ENCODE measurements at places on chromosomes 6 and 20.

DNA sequence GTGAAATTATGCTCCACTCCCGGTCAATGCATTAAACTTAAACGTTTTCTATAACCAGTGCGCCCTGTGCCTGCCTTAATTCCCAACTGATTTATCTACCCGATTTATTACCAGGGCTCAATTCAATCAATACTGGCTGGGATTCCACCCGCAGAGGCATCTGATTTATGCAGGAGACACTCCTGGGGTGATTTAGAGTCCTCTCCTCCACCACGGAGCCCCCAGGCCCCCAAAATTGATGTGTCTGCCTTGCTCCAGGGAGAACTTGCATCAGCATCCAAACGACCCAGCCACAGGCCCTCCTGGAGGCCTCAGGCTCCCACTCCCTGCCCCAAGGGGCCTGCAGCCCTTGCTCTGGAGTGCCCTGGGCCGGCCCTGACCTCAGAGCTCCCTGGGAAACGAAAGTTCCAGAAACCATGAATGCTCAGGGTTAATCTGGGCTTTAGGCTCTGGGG, 29.5 kb downstream of the ANKRD60 start:
- DNase-seq, result no peak

DNA sequence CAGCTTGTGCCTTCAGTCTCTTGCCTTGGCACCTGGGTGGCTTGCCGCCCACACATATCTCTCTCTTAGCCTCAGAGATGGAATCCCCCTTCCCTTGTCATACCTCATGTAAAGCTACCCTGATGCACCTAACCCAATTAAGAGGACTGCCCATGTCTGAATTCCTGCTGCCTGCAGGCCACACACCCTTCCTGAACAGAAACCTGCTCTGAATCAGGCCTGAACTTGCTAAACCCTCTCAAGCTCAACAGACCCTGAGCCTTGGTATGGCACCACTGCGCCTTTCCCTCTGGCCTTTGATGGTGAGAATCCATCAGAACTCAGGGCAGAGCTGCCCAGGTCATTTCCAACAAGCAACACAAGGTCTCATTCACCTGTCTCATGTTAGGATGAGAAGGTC, 5.2 kb downstream of the RAET1G start:
- no peak for DNase-seq

DNA sequence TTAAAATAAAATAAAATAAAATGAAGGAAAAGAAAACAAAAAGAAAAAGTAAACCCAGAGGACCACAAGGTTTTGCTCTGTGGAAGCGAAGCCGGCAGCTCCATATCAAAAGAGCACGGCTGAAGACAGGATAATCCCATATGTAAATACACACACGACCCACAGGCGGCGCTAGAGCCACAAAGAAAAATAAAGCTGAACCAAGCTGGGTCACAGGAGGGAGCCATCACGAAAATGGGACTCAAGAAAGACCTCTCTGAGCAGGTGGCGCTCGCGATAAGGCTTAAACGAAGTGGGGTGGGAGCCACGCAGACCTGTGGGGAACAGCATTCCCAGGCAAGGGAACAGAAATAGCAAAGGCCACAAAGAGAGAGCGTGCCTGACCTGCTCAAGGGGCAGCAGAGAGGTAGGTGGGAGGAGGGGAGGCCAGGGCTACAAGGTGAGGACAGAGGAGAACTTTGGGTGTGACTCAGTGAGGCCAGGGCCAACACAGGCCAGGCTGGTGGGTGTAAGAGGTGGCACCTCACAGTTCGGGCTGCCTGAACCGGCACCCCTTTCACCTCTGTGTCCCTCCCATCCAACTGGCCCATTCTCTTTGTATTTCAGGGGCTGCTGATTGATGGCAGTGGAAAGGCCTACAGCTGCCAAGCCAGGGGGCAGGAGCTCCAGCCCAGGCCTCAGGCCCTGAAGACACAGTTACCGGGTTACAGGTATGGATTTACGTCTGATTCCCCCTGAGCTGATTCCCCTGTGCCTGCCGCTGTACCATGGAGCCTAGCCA, 26.0 kb downstream of the PTGIS start:
- peak; percentile 50 for DNase-seq

GRCh38 chr20:59455402-59456341, 148.7 kb upstream of the PHACTR3 start:
- DNase-seq, result peak; percentile 63

DNA sequence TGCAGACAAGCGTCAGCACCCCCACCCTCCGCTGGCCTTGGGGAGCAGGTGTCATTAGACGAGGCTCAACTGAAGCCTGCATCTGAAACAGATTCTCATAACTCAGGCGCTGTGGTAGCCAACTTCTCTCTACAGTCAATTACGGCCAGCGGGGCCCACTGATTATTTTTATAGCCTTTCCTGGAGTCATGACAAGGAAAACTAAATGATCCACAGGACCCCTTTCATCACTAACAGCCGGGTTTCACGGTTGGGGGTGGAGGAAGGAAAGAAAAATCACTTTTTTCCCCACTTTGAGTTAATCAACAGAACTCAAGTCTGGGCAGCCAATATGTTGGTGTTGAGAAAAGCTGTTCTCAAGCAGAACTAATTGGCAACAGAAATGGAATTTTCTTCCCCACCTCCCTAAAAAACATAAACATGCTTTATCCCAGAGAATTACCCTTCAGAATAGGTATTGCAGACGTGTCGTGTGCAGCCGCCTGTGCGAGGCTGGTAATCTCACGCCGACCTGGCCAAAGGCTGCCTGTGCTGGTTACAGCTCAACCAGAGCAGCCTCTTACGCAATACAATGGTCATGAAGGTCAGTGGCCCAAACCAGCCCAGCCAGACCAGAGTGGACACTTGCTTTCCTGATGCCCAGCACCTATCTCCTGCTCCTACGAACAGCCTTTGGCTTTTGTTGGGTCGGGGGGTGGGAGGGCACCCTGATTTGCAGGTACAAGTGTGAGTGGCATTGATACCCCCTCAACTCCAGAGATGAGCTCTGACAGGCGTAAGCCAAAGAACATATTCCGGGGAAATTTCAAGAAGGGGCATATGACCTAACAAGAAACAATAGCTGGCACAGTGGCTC, 11.0 kb downstream of the RIPOR3 start:
- DNase-seq, result no peak

DNA sequence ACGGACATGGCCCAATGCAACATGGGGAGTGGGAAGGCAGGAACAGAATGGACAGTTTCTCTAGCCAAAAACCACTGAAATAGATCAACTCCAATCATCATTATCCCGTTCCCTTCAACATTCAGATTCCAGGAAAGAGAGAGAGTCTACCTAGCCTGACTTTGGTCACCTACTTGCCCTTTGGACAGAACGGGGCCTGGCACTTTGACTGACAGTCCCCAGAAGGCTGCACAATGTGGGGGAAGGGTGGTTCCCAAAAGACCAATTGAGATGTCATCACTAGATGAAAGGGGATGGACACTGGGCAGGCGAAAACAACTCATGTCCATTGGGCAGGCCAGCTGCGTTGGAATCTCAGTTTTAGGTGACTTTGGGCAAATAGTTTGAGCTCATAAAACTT, 15.0 kb upstream of the KIF16B start:
- DNase-seq, result no peak

GRCh38 chr6:47669684-47670513, 28.5 kb upstream of the ADGRF4 start:
- no peak for DNase-seq

DNA sequence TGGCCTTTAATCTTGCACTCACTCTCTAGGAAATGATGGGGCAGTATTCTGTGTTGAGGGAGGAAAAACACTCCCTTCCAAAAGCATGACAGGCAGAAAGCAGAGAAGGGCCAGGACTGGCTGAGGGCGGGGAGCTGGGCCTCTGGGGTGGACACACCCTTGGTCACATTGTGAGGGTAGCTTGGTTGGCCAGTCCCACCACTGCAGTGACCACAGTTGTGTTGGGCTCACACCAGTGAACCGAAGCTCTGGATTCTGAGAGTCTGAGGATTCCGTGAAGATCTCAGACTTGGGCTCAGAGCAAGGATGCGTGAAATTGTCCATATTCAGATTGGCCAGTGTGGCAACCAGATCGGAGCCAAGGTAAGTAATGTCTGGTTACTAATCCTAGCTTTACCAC, at the start of gene TUBB1:
Gene TUBB1, plus strand, starts transcription at position 213 of the 400 bp plus-strand sequence. Its CDS starts 94 bp downstream, at position 307.
- no peak for DNase-seq

DNA sequence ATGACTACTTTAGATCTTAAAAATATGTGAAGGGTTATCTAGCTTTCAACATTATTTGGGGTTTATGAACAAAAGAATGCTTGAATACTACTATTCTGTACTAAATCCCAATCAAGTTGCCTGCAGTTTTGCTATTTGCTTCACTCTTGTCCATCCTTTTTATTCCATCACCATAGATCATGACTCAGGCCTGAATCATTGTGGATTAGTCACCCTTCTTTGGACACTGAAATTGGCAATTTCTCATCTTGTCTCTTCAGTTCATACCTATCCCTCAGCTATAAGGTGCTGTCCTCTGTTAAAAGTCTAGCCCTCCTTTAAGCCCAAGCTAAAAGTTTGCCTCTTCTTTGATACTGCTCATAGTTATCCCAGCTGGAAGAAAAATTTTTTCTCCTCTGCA, 199.1 kb downstream of the CENPW start:
- no peak for DNase-seq

- DNase-seq, result no peak
These were observed 333.3 kb upstream of the ZFP64 start for GRCh38 chr20:52524861-52525260.

GRCh38 chr20:45358282-45359068, 4.5 kb upstream of the SYS1 start:
- no peak for DNase-seq

- DNase-seq, result peak; percentile 59
These were observed 24.1 kb upstream of the ROS1 start for GRCh38 chr6:117449549-117450439.

DNA sequence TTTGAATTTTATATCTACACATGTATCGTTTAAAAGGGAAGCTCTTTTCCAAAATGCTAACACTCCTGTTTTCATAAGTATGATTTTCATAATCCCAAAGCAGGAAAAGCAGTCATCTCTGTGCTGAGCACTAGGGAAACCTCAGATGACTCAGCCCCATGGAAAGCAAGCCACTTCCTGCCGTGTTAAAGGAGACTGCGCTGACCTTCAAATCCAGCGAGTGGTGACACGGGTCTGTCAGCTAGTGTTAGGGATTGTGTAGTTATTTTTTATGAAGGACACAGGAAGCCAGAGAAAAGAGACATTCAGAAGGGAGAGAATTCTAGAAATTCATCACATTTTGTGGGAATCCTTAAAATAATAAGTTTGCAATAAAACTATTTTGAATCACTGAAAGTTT, 57.0 kb upstream of the CD93 start:
- DNase-seq, result no peak

DNA sequence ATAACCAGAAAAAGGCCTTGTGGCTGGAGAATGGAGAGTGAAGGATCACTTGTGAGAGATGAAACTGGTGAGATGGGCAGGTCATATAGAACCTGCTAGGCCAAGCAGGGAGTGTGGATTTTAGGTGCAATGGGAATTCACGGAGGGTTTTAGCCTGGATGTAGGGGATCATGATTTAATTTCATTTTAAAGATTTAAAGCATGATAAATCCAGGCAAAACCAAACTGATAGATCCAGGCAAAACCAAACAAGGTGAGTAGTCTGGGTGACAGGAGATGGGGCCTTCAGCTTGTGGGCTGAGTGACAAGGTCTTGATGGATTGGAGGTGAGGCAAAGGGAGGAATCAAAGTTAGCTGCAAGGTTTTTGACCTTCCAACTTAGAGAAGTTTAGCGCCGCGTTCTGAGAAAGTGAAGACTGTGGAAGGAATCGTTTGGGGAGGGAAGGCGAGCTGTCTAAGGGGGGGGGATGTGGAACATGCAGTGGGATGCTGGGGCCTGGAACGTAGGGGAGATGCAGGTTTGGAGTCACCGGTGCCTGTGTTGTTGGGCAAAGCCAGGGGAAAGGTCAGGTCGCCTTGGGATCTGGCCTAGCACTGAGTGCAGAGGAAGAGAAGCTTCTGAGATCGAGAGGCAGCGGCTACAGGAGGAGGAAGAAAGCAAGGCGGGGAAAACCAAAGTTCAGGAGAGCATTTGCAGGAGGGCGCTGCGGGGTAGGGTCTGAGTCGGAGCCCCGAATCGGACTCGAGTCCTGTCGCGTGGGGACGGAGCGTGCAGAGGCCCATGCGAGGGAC, 1.3 kb upstream of the PLCG1 start:
- DNase-seq, result no peak

GRCh38 chr6:15352845-15353244, 107.0 kb downstream of the JARID2 start:
- DNase-seq, result peak; percentile 48

DNA sequence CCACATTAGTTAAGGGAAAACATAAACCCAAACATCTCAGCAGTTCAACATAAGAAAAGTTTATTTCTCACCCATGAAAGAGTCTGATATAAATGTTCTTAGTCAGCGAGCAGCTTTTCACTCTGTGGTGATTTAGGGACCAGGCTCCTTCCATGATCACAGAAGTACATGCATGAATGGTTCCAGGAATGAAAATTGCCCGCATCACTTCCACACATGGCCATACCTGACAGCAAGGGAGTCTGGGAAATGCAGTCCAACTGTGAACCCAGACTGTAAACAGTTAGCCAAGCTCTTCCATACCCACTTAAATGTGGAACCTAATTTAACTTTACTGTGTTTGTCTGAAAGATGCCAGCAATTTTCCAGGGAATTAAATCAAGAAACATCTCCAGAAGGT, 353.9 kb downstream of the HACE1 start:
- DNase-seq, result no peak

DNA sequence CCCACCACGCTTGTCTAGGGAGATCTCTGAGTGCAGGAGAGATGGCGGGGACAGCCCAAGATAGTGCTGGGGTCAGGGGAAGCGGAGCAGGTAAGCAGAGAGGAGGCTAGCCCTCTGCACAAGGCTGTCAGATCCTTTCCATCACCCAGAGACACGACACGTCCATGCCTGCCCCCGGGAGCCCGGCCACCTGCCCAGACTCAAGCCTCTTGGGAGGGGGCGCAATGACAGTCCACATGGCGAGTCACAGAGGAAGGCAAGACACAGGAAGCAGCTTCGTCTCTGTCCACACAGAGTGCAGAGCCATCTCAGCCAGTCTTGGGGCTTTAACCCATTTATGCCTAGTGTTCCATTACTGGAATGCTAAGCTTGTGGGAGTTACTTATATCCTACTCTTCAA, 78.4 kb downstream of the PREX1 start:
- no peak for DNase-seq

DNA sequence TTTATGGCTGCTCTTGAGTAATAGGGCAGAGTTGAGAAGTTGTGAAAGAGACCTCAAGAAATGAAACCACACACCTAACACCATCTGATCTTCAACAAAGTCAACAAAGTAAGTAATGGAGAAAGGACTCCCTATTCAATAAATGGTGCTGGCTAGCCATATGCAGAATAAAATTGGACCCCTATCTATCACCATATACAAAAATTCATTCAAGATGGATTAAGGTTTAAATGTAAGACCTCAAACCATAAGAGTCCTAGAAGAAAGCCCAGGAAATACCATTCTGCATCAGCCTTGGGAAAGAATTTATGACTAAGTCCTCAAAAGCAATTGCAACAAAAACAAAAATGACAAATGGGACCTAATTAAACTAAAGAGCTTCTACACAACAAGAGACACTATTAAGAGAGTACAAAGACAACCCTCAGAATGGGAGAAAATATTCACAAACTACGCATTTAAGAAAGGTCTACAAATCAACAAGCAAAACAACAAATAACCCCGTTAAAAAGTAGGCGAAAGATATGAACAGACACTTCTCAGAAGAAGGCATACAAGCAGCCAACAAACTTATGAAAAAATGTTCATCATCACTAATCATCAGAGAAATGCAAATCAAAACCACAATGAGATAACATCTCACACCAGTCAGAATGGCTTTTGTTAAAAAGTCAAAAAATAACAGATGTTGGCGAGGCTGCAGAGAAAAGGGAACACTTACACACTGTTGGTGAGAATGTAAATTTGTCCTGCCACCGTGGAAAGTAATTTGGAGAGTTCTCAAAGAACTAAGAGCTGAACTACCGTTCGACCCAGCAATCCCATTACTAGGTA, 4.0 kb downstream of the MAP3K5 start:
- DNase-seq, result no peak

Data from NCI-H1105 (cell line).